ENCODE measurements at places on chromosomes 6 and 20. TPM values are rescaled to one million over a fixed set of nuclear protein-coding genes. Genes with fewer than 3 reads are reported as not detected.

Gene ZBTB12
- total RNA-seq: 2.8 TPM

Gene MAP7
- total RNA-seq: 0.60 TPM

Gene OR2H2
- not detected for total RNA-seq

Gene MDN1
- 14.6 TPM for total RNA-seq

Gene ADGRG6
- 1.8 TPM for total RNA-seq

Gene EIF6
- total RNA-seq: 153 TPM

Gene REM1
- 0.11 TPM for total RNA-seq

Gene RBPJL
- not detected for total RNA-seq

Gene PRR18
- not detected for total RNA-seq

Gene OSTM1
- 43.0 TPM for total RNA-seq

Gene BICRAL
- 5.1 TPM for total RNA-seq

Gene GUCA1A
- total RNA-seq: not detected

Gene HLA-DQB1
- total RNA-seq: not detected

Gene MOG
- total RNA-seq: not detected
